ENCODE measurements at places on chromosomes 12 and 14.

DNA sequence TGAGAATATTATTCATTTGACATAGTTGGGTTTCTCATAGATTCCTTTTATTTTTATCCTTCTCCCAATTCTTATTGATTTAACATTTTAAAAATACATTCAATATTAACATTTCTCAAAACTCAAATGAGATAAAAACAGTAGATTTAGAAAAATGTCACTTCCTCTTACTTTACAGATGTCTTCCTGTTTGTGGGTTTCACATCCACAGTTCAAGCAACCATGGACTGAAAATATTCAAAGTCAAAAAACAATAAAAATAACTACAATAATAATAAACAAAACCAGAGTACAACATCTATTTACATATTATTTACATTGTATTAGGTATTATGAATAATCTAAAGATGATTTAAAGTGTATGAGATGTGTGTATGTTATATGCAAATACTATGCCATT, 111.3 kb upstream of the SLC16A7 start:
- DNase-seq, result no peak

DNA sequence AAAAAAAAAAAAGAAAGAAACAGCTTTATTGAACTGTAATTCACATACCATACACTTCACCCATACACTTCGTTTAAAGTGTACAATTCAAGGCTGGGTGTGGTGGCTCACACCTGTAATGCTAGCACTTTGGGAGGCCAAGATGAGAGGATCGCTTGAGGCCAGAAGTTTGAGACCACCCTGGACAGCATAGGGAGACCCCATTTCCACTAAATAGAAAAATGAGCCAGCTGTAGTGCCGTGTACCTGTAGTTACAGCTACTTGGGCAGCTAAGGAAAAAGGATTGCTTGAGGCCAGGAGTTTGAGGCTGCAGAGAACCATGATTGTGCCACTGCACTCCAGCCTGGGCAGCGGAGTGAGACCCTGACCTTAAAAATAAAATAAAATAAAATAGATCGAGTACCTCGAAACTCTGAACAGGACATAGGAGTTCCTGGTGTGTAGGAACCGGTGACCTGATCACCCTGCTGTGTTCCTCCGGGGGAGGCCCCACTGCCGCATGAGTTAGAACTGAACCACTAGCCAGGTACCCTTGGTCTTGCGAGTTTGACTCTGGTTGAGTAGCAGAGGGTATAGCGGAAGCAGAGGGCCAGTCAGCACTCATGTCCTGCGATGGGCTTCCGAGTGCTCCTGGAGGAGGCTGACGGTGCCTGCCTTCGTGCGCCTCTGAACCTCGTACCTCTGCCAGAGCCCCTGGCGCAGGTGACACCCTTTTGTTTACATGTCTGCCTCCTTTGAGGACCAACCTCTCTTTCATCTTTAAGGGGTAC, 80.0 kb downstream of the B4GALNT3 start:
- no peak for DNase-seq

GRCh38 chr12:4421590-4422031, 24.0 kb downstream of the FGF6 start:
- peak; percentile 51 for DNase-seq

DNA sequence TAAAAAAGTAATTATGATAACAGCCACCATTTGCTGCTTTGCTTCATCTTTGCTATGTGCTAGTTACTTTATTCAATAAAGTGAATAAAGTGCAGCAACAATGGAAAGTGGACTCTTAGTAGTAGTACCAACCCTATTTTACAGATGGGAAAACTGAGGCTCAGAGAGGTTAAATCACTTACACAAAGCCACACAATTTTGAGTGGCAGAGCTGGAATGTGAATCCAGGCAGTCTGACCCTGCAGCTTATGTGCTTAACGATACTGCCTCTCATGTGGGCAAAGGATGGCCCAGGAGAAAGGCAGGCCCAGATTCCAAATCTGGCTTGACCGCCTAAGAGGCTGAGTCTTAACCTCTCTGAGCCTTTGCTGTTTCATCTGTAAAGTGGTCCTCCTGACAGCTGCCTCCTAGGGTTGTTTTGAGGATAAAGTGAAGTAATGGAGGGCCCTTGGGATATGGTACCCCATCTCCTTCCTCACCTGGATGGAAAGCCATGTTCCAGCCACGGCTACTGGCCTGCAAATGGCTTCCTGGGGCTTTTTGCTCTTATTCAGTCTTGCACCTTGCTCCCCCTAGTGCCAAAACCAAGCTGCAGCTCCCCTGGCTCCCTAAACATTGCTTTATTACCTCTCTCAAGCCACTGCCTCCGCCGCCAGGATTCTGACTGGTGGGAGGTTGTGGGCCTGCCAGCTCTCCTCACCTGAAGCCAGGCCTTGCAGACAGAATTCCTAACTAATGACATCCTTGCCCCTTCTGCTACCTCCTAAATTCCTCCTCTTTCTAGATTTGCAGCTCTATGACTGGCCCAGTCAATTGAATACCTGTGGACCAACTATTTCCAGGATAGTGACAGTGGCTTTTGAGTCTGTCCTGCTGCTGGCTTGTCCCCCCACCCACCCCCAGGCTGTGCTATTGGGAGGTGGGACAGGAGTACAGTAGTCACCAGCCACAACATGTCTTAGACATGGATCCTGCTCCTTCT, 283.3 kb upstream of the PWP1 start:
- DNase-seq, result peak; percentile 69

DNA sequence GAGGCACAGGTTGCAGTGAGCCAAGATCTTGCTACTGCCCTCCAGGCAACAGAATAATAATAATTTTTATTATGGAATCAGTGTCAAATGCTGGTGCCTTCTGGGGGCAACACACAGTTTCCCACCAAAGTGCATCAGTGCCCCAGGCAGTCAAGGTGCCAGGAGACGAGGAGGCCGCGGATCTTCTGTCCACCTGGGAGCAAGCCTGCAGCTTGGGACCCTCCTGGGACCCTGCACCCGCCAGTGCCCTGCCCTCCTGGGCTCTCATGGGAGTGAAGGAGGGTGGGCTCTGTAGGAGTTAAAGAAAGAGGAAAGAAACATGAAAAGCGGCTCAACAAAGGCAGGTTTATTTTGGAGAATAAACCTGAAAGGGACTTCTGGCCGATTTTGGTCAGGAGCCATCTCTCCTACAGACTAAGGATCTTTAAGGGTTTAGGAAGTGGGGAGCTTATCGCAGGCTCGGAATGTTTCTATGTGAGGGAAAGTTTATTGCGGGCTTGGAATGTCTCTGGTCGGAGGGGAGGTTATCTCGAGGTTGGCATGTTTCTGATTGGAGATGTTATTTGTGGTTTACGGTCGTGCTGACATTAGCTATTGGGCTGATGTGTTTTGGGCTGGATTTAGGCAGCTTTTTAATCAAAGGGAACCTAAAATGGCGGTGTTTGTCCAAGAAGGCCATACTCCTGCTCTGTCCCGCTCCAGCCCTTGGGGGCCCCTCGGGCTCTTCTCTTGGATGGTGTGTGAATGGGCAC, 1.1 kb upstream of the ASPG start:
- no peak for DNase-seq

- no peak for DNase-seq
These were observed 21.8 kb upstream of the SPPL3 start for GRCh38 chr12:120925740-120926563.

GRCh38 chr12:106251631-106252455, 4.0 kb upstream of the CKAP4 start:
- no peak for DNase-seq

DNA sequence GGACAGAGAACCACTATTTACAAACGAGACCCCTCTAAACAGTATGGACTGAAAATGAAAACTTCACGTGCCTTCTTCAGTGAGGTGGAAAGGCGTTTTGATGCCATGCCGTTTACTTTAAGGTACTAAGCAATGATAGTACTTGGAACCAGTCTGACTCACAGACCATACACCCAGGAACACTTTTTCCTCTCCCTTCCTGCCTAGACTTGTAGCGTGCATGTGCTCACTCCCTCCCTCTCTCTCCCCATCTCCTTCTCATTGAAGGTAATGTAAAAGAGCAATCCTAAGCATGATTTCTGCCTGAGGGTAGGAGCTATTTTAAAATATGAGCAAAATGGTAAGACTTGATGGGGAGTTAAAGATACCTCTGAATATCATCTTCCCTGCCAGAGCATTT, 5.9 kb upstream of the RPL41 start:
- DNase-seq, result no peak

DNA sequence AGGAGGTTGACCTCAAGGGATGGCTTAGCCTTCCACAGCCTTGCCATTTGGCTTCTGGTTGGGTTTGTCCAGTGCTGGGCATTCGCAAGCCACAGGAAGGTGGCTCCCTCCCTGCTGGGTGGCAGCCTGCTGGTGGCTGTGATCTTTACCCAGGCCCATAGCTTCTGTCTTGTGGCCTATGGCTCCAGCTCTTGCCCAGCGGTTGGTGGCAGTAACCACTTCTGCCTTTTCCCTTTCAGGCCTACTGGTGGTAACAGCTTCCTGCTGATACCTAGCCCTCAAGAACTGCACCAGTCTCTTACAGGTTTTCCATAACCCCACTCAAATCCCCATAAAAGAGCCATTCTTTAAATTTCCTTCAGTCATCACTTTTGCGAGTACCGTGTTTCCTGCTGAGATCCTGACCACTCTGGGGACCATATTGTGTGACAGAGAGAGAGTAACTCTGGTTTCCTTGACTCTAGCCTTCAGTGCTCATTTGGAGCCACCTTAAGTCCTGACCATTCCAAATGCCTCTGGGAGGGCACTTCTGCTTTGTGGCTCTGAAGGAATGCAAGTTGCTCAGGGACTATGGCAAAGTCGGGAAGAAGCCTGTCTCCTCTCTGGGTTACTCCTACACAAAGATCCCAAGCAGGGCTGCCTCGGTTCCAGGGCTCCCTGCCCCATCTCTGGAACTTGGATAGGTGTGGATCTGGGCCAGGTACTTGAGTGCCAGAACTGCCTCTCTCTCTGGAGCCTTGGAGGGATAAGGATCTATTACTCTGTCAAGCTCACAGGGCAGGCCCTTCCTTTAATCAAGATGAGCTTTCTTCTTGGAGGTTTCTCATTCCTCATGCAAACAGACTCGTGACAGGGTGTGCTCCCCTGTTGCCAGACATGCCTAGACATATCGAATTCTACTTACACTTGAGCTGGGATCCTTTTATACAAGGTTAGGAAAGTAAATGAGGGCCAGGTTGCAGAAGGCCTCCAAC, 2.9 kb upstream of the NYNRIN start:
- no peak for DNase-seq

DNA sequence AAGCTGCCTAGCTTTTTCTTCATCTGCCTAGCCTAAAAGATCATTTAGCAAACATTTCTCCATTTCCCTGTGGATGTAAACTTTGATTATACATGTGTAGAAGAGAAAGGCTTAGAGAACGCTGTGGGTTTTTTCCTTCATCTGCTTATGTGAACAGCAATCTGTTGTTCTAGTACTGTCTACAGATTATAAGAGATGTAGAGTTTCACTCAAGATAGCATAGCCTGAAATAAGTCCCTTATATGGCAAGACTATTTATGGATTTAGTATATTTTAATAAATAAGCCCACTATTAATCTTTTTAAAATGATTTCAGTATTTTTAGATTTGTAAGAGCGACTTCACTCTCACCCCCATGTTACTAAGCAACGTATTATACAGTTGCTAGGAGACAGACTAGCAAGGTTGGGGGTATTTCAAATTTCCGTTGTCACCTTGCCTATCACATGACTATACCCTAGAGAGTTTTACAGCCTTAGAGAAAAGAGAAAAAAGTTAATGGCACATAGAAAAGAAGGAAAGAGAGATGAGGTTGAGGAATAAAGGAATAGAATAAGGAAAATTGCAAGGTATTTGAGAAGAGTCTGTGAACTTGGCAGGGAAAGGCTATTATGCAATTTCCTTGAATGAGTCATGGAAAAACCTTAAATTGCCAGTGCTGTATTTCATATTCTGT, 12.2 kb upstream of the TUBA1A start:
- peak; percentile 59 for DNase-seq
